ENCODE measurements at places on chromosomes 16 and 17.

- DNase-seq: no peak
These were observed 16.4 kb downstream of the IGF2BP1 start for GRCh38 chr17:49013311-49014213.

GRCh38 chr17:6669479-6670212, 18.1 kb downstream of the C17orf100 start:
- DNase-seq: no peak

DNA sequence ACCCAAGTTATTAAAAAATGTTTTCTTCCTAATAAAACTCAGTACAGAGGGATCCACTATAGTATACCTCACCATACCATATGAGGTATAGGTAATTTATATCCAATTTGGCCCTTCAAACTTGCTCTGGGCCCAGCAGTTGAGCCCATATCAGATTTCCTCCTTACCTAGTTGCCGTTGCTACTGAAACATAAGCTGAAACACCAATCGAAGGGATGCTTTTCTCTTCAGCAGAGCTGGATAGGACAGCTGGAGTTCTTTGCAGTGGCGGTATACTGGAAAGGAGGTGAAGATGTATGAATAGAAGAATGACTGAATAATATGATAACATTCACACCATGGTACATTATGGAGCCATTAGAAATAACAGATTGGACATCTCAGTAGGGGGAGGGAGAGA, 42.7 kb downstream of the TNRC6C start:
- no peak for DNase-seq

DNA sequence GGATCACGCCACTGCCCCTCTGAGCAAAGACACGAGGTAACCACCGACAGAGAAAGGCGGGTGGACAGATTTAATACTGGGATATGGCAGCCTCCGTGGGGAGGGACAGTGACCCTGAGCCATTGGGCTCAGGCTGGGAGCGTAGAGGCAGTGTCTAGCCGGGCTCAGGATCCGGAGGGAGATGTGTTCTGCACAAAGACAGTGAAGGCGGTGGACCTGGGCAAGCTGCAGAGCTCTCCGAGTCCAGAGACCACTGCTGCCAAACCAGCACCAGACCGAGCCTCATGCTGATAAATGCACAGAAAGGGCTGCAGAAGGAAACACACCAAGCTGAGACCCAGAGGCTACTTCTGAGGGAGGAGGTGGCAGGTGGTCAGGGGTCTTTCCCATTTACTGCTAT, 26.5 kb upstream of the MTSS2 start:
- DNase-seq: no peak

- no peak for DNase-seq
These were observed 5.6 kb downstream of the RAP1GAP2 start for GRCh38 chr17:2801841-2802240.

GRCh38 chr17:11682646-11683045, 84.4 kb downstream of the DNAH9 start:
- no peak for DNase-seq

DNA sequence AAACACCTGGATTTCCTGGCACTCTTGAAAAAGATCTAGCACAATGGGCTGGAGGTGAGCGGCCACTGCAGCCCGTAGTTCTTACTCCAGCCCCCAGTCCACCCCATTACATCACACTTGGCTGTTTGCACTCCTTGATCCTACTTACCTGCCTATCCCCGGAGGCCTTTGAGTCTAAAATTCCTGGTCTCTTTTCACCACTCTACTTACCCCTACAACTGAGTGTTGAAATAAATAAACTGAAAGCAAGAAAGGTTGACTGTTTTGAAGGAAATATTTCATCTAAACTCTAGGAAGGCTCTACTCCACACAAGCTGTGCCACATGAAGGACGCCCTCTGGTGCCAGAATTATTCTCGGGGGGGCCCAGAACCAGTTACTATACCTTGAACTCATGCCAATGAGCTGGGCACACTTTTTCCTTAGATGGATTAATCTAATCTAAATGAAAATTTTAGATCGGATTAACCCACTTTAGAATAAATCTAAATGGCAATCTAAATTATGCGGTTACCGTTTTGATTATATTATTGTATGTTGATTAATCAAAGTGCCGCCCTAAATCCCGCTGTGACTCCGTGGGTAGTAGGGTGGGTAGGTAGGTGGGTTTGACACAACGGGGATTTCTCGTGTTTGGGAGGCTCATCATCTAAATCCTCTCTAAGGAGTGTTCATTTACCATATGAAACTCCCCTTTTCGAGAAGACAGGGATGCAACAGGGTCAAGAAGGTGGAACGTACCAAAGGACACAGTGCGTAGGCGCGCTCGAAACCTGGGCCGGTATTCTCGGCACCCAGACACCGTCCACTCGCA, 651 bp upstream of the EIF1 start:
- DNase-seq: no peak

- no peak for DNase-seq
These were observed 3.5 kb downstream of the CHAD start for GRCh38 chr17:50465171-50465570.
